ENCODE measurements at places on chromosomes 6 and 20. TPM values are rescaled to one million over a fixed set of nuclear protein-coding genes. Genes with fewer than 3 reads are reported as not detected.

The SERPINB1 gene
- 243 TPM for total RNA-seq

GRCh38 chr6:44000164-44000842 lies 126.9 kb downstream of the MRPL14 start:
- peak; percentile 86 for DNase-seq

The STX11 gene
- 20.9 TPM for total RNA-seq

The BTNL2 gene
- not detected for total RNA-seq

DNA sequence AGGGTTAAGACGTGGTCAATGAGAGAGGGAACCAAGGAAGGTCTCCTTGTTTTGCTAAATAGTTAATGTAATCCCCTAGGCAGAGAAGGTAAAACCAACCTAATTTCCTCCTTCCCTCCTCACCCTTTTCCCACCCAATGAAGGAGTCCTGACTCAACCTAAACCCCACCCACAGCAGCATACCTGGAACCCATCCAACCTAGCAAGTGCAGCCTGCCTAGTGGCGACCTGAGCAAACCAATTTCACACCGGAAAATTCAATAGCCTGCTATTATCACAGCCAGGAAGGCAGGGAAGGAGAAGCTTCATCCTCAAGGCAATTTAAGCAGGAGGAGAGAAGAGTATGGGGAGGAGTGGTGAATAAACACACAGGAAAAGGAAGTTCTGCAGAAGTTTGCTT lies 46.9 kb downstream of the OSTM1 start:
- no peak for DNase-seq

- peak; percentile 5 for DNase-seq
Observed at GRCh38 chr20:8853805-8854338, 215.0 kb upstream of the PLCB4 start.

The CAGE1 gene
- 0.09 TPM for total RNA-seq

The NFATC2 gene
- 49.8 TPM for total RNA-seq

The ZNF391 gene
- total RNA-seq, result 6.2 TPM
